ENCODE measurements at places on chromosomes 2 and 18. TPM values are rescaled to one million over a fixed set of nuclear protein-coding genes. Genes with fewer than 3 reads are reported as not detected.

DNA sequence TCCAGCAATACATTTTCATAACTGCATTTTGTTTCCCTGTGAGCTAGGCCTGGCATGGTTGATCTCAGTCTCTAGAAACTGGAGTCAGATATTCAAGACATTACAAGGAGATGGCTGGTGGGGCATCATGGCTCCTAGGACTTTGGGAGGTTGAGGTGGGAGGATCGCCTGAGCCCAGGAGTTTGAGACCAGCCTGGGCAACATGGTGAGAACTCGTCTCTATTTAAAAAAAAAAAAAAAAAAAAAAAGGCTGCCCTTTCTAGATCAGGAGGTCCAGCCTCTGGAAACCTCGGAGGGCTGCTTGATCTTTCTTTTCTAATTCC, 362 bp upstream of the VAMP8 start:
- no peak for DNase-seq

DNA sequence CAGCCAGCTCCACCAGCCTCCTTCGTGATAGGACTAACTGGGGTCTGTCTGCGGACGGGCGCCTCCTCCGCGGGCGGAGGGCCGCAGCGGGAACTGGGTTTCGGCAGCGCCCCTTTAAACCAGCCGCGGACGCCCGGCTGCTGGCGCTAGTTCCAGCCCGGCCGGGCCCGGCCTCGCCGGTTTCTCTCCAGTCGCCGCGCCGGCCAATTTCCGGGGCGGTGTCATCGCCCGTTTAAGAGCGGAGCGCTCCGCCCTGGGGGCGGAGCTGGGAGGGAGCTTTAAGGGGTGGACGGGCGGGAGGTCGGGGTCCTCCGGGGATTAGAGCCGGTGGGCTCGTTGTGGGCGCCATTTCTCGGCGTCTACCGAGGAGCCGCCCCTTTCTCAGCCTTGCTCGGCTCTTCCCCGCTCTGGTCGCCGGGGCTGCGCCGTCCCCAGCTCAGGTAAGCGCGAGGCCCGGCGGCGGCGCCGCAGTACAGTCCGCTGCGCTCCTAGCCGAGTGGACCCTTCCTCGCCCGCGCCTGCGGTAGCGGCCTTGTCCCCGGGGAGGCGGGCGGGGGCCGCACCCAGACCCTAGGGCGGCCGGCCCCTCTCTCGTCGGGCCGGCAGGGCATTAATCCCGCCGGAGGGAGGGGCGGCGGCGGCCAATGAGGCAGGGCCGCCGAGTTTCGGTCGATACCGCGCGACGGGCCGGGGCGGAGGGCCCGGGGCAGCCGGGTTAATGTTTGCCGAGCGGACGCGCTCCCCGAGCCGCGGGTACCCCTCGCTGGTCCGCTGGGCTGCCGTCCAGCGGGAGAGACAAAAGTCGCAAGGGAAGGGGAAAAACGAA, at the start of gene EPB41L5:
TSS of gene EPB41L5 (plus strand) at position 307 of the 826 bp plus-strand sequence. CDS start 6,008 bp downstream, outside the sequence.
- DNase-seq = peak; percentile 97

DNA sequence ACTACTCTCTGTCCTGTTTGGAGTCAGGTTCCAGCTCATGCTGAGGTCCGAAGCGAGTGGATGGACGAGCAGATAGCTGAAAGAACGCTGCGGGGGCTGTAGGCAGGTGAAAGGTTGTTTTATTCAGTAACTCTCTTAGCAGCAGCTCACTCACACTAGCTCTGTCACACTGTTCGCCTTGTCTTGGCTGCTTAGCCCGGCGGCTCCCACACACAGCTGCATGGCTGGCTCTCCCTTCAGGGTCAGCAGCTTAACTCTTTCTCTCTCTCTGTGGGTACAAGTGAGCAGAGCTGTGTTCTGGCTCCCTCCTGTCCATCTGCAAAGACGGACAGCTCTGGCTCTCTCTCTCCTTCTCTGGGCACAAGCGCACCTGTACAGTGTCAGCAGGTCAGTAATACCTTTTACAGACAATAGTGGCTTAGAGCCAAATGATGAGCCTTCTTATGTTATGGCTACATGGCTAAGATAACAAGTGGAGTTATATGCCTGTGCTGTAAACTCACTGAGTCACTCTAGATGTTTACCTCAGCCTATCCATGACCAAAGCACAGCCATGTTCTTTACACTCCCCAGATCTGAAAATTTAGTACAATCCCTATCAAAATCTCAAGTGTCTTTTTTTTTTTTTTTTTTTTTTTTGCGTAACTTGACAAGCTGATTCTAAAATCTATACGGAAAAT, 149.3 kb downstream of the GALNT1 start:
- DNase-seq = no peak

DNA sequence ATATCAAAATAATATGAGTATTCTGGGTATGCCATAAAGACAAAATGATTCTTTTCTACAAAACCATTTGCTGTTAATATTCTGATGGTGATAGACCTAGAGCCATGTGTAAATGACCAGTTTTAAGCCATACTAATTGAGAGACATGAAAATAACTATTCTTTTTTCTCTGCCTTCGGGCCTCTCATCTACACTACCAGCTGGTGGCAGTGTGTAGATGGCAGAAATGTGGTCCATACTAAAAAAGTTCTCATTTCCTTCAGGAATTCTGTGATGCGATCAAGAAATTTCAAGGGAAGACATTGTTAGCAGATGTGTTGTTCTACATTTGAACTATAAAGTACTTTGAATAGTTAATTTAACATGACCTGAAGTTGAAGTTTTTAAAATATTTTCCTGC, 485.2 kb downstream of the TRIB2 start:
- DNase-seq = no peak

DNA sequence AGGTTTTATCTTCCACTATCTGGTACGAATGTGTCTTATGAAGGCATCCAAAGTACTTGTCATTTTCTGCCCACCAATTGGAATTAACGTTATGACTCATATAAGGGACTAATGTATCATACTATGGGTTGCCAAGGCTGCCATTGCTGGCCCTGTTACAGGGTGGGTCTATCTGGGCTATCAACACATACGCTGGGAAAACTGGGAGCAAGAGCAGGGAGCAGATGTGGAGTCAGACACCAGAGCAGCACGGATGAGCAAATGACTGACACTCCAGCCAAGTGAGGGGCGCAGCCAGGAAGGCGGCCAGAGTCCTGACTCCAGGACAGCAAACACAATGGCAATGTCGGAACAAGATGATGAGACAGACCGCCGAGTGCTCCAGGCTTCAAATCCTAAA, 145.9 kb downstream of the COPS8 start:
- DNase-seq = no peak

GRCh38 chr2:31223026-31223425, 5.7 kb upstream of the CAPN14 start:
- DNase-seq = no peak

- no peak for DNase-seq
These were observed 34.5 kb upstream of the CTAGE1 start for GRCh38 chr18:22452226-22452668.

- no peak for DNase-seq
These were observed 639.2 kb upstream of the CDH2 start for GRCh38 chr18:28816155-28816554.

DNA sequence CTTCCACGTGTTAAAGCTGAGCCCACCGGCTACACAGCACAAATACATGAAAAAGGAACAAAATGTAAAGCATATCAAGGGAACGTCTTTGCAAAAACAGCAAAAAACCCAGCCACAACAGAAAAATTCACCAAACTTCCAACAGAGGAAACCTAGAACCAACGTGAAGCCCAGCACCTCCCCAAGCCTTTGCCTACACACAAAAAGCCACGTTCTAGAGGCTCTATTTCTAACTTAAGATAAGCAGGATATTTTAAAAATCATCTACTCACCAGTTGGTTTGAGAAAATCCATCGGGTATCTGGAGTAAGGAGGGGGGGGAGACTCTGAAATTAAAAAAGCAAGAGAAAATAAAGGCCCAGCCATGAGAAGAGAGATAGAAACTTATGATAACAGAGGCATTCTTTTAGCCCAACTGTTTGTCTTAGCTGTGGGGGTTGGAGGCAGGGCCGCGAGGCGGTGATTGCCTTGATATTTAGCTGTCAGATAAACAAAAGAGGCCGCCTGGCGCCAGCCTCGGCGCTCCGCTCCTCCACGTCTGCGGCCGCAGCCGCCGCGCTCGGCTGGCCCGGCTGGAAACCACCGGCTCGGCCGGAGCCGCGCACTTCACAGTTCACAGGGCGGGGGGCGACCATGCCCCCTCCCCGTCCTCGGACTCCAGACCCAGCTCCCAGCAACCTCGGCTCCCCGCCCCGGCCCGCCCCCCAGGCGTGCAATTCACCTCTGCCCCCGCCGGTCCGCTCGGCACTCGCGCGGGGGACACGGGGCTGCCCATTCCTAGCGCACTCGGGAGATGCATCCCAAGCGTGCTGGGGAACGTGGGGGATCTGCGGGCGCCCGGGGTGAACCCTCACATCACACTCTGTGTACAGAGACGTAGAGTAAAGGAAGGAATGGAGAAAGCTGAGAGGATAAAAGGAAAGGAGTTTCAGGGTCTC, 2.4 kb downstream of the SMAD7 start:
- DNase-seq = peak; percentile 90

- peak; percentile 96 for DNase-seq
These were observed 421 bp upstream of the RNU4ATAC start for GRCh38 chr2:121530212-121530705.

GRCh38 chr2:151367571-151367970, 10.2 kb downstream of the TNFAIP6 start:
- DNase-seq = no peak

DNA sequence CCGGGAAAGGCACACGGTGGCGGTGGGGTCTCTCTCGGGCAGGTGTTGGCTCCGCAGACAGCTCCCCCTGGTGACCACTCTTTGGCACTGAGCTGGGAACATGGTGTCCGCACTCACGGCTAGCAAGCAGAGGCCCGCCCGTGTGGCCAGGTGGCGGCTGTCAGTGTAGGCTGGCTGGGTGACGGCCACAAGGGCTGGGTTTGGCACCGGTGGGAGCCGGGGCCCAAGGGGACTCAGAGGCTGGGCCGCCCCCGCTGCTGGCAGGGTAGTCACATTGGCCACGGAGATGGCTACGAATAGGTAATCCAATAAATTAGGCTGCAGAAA, 1071.7 kb downstream of the RPIA start:
- peak; percentile 75 for DNase-seq

The ABCB11 gene
- 0.17 TPM for total RNA-seq

The MYCN gene
- total RNA-seq = 0.29 TPM

The DNAH6 gene
- total RNA-seq = 0.40 TPM

The ELAC1 gene
- total RNA-seq = 9.9 TPM

The MALL gene
- 7.0 TPM for total RNA-seq

The SLC14A1 gene
- total RNA-seq = 7.8 TPM

The EMILIN2 gene
- 12.1 TPM for total RNA-seq

The LRRC30 gene
- not detected for total RNA-seq

The SPP2 gene
- total RNA-seq = not detected

The FABP1 gene
- total RNA-seq = not detected
